HuH-7 (cell line): ENCODE measurements at places on chromosomes 3 and 15.

GRCh38 chr3:14891135-14892132 lies 55.9 kb upstream of the NR2C2 start:
- no peak for DNase-seq

DNA sequence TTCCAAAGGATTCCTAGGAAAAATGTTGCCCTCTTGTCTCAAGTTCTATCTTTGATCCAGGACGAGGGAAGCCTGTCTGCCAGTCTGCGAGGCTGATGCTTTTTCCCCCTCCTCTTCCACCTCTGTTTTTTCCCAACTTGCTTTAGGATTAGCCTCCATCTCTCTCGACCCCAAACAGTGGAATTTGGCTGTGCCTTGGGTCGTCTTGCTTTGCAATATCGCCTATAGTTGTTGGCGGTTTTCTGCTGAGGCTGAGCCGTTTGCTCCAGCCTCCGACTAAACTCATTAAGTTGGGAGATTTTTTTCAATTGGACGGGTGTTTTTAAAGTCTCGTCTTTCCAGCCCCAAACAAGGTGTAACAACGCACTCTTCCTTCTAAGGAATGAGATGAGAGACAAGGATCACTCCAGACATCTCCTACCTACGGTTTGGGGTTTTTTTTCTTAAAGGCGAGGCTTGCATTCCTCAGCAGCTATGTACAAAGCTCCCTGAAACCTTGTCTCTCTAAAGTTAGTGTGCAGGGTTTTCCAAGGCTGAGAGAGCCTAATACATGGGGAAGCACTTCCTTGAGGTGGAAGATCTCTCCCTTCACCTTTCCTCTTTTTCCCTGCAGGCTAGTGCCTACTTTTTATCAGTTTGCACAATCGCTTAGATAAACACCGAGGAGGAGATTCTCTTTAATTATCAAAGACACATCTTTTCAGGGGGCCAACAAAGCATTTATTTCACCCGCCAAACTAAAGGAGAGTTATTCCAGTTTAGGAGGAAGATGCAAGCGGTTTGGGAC lies 4.8 kb upstream of the NR2F2 start:
- DNase-seq, result peak; percentile 32

DNA sequence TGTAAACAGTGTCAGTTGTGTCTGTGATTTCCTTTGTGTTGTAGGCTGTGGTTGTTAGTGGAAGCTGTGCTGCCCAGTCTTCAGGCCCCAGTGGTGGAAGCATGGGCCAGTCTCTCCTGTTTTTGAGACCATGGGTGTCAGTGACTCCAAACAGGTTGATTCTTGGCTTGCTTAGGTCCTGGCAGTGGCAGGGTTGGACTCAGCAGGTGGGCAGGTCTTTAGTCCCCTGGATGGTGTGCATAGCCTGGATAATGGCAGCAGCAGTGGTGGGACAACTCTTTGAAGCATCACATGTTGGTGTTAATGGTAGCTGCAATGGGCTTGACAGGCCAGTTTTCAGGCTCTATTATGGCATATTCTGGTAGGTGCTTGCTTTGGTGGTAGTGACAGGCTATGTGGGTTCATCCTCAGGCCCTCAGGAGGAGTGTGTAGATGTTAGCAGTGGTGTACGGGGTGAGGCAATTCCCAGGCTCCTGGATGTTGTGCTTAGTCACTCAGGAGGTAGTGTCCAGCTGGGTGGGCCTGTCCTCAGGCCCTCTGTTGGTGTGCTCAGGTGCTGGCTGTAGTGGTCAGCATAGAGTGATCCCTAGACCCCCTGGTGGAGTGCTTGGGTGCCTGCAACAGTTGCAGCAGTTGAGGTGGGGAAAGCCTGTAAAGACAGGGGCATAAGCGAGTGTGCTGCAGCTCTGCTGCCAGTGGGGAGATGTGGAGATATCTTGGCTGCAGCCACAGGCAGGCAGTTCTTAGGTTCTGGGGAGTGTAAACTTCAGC lies 596.7 kb downstream of the PDCD6IP start:
- peak; percentile 11 for DNase-seq

- DNase-seq, result no peak
Measured at GRCh38 chr3:180278583-180279188, 241.9 kb upstream of the PEX5L start.
